CD4-positive, alpha-beta T cell treated with Interleukin-17A for 1 hour (primary cell): ENCODE measurements at places on chromosomes 3 and 15.

GRCh38 chr3:58880182-58880581, 169.6 kb downstream of the CFAP20DC start:
- DNase-seq, result no peak

- DNase-seq, result no peak
Measured at GRCh38 chr3:80677796-80678195, 910.0 kb upstream of the ROBO1 start.

GRCh38 chr3:157355276-157355675, 81.4 kb upstream of the PTX3 start:
- DNase-seq, result no peak

- no peak for DNase-seq
Measured at GRCh38 chr15:77748078-77749064, 115.7 kb upstream of the LINGO1 start.

GRCh38 chr3:121885386-121885785, 8.8 kb upstream of the SLC15A2 start:
- DNase-seq, result no peak

GRCh38 chr15:36722555-36722954, 143.1 kb downstream of the CDIN1 start:
- no peak for DNase-seq

- DNase-seq, result no peak
Measured at GRCh38 chr3:193768070-193768394, 175.0 kb downstream of the OPA1 start.

- DNase-seq, result no peak
Measured at GRCh38 chr15:31403606-31404005, 77.0 kb downstream of the KLF13 start.

GRCh38 chr3:177362626-177363025, 165.3 kb upstream of the TBL1XR1 start:
- DNase-seq, result no peak

DNA sequence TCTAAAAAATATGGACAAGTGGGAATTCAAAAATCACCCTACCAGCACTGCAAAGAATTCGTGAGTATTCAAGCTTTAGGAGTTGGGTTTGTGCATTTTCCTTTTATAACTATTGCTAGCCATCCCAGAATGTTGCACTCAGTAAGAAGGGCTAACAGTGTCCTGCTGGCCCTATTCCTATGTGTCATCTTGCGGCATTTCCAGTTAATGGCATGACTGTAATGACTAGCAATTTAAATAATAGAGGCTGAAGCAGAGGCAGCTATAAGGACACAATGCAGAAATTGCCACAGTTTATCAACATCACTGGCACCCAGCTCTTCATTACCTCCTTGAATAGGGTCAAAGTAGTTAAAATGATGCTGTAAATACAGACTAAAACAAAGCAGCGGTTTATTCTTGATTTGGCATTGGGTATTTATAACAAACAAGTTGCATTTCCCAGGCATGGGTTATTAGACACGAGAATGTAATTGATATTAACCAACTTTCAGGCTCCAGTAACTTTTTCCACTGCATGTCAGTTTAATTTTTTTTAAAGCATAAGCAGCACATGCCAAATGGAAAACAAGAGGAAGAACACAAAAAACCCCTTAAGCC, 177.6 kb downstream of the FHIT start:
- DNase-seq, result no peak

- DNase-seq, result no peak
Measured at GRCh38 chr3:135165260-135165659, 370.2 kb downstream of the EPHB1 start.

DNA sequence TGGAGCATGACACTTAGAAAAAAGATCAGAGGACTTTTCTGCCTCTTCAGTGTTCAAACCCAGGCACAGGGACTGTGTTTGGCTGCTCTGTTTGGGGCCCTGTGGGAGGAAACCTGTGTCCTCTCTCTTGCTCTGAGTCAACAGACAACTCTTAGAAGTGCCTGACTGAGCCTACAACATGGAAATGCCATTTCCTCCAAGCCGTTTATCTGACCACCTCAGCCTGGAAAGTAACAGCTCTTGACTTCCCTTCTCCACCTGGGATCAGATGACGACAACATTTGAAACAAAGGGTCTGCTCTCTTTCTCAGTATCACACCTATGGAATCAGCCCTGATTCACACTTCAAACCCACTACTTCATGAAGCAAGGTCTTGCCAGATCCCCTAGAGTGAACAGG, 91.3 kb upstream of the CTDSPL start:
- DNase-seq, result no peak

DNA sequence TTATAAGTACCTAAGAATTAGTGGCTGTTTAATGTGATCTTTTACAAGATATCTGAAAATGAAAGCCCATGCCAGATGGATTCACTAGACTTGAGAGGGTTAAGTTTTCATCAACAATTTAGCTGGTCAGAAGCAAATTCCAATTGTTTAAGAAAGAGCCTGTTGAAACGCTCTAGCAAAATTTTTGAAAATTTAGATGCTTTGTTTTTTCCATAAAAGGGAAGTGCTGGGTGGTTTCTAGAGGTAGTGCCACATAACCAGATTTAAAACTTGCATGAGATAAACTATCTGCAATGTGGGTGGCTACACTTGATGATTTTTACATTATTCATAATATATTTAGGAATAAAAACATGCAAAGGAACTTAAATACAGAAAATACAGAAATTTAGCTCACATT, 48.5 kb upstream of the SKIL start:
- no peak for DNase-seq

- DNase-seq, result no peak
Measured at GRCh38 chr15:67715170-67715569, 110.1 kb upstream of the SKOR1 start.

DNA sequence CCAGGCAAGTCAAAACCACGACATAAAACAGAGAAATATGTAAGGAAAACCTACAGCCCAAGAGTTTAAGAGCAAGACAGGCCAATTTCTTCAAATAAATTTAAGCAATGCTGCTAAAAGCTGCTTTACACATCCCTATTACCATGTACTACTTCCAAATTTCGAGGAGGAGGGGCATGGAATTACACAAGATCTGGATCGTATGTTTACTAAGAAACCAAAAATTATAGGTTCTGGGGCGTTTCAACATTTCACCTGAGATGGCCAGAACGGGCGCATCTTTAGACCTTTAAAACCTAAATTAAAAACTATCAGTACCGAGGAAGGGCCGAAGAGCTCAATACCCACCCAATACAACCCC, 664 bp upstream of the NR2C2 start:
- no peak for DNase-seq

DNA sequence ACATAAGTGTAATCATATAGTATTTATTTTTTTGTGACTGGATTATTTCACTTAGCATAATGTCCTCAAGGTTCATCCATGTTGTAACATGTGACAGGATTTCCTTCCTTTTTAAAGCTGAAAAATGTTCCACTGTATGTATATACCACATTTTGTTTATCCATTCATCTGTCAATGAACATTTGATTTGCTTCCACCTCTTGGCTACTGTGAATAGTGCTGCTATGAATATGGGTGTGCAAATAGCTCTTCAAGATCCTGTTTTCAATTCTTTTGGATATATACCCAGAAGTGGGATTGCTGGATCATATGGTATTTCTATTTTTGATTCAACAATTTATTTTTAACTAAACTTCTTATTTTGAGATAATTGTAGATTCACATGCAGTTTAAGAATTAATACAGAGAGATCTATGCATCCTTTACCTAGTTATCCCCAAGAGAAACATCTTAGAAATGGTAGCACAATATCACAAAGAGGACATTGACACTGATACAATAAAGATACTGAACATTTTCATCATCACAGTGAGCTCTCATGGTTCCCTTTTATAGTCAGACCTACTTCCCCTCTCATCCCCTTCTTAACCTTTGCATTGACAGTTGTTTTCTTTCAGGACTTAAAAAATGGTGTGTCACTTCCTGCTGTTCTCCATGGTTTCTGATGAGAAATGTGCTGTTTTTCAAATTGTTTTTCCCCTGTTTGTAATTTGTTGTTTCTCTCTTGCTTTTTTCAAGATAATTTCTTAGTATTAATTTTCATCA, 90.1 kb downstream of the SATB1 start:
- DNase-seq, result no peak

DNA sequence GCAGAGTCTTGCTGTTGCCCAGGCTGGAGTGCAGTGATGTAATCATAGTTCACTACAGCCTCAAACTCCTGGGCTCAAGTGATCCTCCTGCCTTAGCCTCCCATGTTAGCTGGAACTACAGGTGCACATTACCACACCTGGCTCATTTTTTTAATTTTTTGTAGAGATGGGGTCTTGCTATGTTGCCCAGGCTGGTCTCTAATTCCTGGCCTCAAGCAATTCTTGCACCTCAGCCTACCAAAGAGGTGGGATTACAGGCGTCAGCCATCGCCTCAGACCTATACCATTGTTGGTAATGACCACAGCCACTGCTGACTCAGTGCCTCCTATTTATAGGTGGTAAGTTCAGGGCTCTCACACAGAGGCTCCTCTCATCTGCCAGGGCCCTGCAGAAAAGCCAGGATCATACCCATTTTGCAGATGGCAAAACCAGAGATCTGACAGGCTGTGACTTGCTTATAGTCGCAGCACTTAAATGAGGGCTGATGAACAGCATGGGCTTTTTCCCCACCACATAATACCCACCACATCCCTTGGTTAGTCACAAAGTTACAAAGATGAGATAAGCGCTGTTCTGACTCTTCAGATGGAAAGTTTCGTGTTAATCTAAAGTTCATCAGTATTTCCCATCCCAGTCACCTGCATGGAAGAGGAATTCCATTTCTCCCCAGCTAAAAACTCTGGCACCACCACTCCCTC, 21.8 kb upstream of the SPATA12 start:
- no peak for DNase-seq

GRCh38 chr3:186090901-186091300, 18.0 kb downstream of the ETV5 start:
- no peak for DNase-seq

DNA sequence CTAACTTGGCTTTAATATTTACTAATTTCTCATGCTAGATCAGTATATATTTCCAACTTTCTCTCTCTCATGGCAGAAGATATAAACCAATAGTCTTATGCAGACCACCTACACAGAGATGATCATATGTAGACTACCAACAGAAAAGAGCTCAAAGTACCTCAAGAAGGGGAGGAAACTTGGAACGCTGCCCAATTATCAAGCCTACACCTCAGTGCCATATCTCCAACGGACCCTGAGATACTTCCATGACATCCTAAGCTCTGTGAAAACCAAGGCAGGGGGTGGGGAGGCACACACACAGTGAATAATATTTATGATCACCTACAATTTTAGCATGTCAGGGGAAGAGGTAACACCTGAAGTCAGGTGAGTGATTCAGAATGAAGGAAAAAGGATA, 100.6 kb downstream of the STAG1 start:
- DNase-seq, result no peak
